ENCODE measurements at places on chromosomes 5 and 9.
A peak's percentile ranks its signal among the peaks of the same experiment; 100 is the strongest.

DNA sequence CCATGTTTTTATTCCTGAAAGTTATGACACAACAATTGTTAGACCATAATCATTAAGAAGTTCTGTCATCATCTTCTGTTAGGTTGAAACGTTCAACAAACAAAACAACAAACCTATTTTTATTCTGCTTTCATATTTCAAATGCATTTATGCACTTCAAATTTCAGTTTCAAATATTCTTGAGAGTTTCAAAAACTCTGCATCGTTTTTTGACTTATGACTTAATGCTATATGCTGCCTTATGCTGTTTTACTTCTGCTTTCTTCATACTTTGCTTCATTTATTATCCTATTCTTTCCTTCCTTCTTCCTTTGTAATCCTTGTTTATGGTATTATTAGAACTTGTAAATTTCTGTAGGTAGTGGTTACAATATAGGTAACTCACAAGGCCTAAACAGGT is 95.0 kb downstream of the PCSK1 start:
- no peak for DNase-seq

- no peak for DNase-seq
Observed at GRCh38 chr9:130276121-130276520, 10.6 kb downstream of the HMCN2 start.

DNA sequence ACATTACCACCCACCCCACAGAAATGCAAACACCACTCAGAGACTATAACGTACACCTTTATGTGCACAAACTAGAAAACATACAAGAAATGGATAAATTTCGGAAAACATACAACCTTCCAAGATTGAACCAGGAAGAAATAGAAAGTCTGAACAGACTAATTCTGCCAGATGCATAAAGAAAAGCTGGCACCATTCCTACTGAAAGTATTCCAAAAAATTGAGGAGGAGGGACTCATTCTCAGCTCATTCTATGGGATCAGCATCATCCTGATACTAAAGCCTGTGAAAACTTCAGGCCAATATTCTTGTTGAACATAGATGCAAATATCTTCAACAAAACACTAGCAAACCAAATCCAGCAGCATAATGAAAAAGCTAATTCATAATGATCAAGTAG is 115.1 kb upstream of the CD180 start:
- DNase-seq, result no peak

DNA sequence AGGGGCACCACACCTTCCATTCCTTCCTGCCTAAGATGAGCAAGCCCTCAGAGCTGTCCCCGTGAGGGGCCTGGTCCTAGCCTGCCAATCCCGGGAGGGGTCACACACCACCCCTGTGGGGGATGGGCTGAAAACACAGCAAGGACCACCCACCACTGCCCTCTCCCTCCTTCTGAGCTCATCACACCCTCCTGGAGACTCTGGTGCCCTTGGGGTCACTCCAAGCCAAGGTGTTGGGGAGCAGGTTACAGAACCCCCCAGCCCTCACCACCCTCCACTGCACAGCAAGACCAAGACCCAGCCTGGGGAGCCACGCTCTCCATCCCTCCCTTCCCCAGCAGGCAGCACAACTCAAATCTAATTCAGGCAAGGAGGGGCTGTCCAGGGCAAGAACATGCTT is 60.5 kb upstream of the PPP1R26 start:
- DNase-seq, result no peak

DNA sequence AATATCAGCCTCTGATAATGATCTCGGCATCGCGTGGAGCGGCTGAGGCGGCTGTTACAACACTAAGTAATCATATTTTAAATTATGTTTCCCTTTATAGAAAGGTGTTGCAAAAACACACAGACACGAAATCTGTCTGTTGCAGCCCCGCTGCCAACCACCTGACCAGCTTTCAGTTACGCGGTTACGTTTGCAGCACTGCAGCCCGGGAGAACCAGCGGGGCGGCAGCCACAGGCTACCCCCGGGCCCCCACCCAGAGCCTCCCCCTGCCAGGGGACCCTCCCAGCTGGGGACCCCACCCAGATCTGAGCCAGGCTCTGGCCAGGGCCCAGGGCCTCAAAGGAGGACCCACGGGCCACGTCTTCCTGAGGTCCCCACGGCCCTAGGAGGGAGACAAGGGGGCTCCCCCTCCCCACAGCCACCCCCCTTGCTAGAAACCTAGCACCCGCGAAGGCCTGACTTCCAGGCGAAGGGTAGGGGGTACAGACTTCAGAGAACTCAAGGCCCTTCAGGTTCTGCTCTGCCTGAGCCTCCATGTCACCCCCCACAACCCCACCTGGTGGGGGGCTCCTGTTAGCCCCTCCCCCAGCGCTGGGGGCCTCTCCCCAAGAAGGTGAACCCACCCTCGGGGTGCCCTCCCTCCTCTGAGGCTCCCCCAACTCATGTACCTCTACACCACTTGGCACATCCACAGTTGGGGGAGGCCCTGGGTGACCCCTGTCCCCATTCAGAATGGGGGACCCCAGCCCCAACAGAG is 6.0 kb downstream of the NACC2 start:
- peak; percentile 67 for DNase-seq

DNA sequence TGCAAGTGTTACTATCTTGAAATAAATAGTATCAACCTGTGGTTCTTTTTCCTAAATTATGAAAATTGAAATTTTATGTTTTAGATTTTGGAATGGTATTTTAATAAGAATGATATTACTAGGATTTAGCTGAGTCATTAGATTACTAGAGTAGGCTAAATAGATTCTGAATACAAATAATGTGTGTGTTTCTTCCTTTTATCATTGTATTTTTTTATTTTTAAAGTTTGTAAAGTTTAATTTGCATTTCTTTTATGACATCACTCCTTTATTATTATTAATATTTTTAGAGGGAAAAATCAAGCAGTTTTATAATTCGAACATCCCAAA is 8.0 kb upstream of the FAM120AOS start:
- DNase-seq, result no peak

GRCh38 chr5:60444661-60445360 is 255.2 kb downstream of the DEPDC1B start:
- DNase-seq, result no peak

- DNase-seq, result no peak
Observed at GRCh38 chr9:26437056-26437711, 455.4 kb downstream of the CAAP1 start.

- DNase-seq, result peak; percentile 96
Observed at GRCh38 chr9:35844628-35845270, 15.7 kb downstream of the TMEM8B start.

- DNase-seq, result no peak
Observed at GRCh38 chr5:179331591-179332375, 13.5 kb downstream of the ADAMTS2 start.

GRCh38 chr5:150622157-150622556 is 18.3 kb upstream of the SYNPO start:
- DNase-seq, result no peak

- DNase-seq, result no peak
Observed at GRCh38 chr9:128006332-128006996, 25.7 kb upstream of the EEIG1 start.

Data from inflammatory macrophage treated with lipopolysaccharide for 1 hour (primary cell).